HFFc6 (cell line): ENCODE measurements at places on chromosomes 6 and 20.
A peak's percentile ranks its signal among the peaks of the same experiment; 100 is the strongest.

DNA sequence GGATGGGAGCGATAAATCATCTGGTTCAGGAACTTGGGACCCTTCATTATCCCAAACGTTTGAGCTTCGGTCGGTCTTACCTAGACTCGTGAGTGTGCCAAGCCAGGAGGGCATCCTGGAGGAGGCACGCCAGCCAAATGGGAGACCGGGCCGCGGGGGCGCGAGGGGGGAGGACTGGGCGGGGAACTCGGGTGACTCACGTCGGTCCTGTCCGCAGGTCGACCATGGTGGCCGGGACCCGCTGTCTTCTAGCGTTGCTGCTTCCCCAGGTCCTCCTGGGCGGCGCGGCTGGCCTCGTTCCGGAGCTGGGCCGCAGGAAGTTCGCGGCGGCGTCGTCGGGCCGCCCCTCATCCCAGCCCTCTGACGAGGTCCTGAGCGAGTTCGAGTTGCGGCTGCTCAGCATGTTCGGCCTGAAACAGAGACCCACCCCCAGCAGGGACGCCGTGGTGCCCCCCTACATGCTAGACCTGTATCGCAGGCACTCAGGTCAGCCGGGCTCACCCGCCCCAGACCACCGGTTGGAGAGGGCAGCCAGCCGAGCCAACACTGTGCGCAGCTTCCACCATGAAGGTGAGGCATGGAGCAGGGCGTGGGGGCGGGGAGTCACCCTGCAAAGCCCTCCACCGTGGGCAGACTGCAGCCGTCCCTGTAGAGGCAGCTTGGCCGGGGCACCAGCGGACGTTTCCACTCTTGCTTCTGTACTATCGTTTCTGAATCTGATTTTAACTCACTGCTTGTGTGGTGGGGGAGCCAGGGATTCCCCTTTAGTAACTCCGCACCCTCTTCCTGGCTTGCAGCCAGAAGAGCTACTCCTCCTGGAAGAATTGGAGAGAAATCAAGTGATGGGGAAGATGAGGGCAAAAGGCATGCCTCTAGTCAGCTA, 2.7 kb downstream of the BMP2 start:
- no peak for DNase-seq

DNA sequence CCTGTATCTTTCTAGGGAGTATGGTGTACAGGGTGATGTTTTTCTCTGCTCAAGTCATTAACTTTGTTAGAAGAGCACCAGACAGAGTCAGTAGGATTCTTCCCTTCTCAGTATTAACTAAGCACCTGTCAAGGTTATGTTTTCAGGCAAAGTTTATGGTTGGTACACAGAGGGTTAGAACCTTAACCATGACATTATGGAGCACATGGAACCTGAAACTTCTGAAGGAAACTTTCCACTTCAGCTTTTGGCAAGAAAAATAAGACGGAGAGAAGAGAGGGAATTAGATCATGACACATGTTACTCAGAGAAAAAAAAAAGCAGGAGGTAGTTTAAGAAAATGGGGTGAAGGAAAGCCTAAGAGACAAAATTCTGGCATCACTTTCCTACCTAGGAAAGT, 112.9 kb upstream of the PDE7B start:
- DNase-seq: no peak

DNA sequence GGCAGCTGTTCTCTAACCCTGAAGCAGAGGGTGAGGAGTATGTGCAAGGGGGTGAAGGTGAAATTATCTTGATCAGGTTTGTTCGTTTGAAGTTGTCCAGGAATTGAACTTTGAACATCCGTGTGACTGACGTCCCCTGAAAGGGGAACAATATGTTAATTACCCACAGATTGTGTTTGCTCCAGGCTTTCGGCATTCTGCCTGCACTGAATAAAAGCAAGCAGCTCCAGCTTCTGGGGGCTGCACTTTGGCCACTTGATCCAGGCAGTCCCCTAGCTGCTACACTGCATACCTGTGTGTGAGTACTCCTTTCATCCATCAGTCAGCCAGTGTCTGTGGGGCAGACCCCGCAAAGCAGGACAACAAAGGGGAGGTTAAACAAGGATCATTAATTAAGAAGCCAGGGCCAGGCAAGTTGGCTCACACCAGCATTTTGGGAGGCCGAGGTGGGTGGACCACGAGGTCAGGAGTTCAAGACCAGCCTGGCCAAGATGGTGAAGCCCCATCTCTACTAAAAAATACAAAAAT, 104.8 kb upstream of the BTN3A2 start:
- DNase-seq: no peak

DNA sequence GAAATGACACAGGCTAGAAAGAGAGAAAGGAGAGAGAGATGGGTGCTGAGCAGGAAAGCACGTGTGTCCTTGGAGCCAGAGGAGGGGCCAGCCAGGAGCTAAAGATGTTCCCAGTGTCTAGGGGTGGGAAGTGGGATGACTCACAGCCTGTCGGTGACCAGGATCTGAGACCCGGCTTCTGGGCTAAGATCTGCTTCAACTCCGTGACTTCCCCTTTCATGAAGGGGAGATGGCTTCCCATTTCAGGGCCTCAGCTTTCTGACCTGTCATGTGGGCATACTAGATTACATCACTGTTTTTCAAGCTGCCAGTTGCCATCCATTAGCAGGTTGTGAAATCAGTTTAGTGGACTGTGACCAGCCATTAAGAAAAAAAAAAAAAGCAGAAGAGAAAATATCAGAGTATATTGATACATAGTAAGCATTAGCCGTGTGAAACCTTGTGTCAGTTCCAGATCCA, 5.4 kb downstream of the TGM3 start:
- peak; percentile 39 for DNase-seq

- DNase-seq: no peak
These were observed 1.4 kb downstream of the HLA-B start for GRCh38 chr6:31355583-31355948.

DNA sequence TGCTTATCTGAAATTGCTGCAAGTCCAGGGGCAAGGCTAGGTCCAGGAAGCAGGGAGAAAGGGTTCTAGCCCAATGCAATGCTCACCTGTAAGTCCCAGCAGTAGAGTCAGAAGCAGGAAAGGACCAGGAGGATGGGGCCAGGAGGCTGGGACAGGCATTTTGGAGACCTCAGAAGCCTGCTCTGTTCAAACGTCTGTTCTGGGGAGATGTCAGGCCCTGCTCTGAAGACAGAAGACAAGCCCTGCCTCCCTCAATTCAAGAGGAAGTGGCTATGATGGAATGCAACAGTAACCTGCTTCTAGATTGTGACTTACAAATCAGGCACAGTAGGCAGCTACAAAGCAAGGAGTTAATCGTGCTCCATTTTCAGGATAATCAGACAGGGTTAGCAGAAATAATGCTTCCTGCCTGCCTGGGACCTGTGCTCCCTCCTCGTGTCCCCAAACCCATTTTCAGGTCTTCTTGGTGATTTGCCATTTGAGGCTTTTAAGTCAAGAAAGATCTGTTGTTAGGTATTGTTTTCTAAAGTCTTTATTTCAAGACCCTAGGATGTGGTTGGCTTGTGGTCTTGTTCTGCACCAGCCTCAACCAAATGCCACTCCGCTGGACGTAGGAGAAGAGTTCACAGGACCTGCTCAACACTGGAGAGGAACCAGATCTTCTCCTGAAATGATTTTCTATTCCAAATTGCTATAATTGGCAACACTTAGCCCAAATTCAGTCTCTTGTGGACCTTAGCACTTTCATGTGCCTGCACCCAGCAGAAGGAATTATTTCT, at the start of gene SIRPG:
Gene SIRPG, minus strand, starts transcription at position 224 of the 779 bp plus-strand sequence. Its CDS starts 65 bp downstream, at position 159.
- no peak for DNase-seq

DNA sequence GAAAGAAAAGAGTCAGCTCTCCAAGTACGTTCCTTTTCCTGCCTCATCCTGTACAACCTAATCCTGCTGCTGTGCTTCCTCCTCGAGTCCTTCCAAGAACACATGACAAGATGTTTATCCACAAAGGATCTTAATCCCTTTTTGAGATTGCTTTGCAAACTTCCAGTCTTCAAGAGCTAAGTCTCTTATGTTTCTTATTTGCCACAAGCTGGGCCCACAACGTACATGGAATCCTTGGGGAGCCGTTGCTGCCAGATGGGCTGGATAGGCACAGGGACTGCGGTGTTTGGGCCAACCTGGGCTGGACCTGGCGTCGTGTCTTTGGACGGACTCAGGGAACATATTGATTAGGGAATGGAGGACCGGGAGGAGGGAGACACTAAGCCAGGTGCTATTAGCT, 79.7 kb upstream of the AFDN start:
- DNase-seq: no peak

DNA sequence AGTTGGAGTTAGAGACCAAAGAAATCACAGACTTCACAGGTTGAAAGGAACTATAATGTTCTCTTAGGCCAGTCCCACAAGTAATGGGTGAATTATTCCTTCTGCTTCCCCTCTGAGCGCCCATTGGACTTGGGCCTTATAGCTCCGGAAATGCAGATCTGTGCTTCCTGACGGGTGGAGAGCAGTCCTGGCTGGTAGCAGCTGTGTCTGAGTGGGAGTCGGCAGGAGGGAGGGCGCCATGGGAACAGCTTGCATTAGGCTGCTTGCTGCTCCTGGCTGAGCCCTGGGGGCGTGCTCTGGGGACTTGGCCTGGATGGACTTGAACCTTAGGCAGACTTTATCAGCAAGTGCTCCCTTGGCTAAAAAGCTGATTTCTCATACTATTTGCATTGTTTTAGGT, 18.4 kb upstream of the NUP153 start:
- DNase-seq: no peak

DNA sequence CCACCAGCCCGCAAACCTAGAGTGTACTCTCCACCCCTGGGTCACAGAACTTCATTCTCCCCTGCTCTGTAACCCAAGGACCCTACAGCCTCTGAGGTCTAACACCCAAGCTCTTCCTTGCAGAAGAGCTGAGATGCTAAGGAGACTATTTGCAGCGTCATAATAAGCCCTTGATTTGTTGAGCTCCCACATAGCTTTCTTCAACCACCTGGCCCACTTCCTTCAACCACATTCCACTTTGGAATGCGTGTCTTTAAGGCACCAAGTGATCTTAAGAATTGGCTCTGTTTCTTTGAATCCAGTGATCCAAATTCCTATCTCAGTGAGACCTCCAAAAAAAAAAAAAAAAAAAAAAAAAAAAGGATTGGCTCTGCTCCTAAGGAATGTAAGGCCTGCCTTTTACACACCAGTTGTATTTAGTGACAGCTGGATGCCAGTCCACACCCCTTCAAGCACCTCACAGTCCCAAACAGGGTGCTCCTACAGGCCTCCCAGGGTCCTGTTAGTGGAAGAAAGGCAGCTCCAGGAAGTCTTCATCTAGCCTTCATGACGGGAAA, 106.2 kb downstream of the UBE3D start:
- DNase-seq: peak; percentile 57

GRCh38 chr6:31246051-31246521, 25.8 kb downstream of the HLA-C start:
- DNase-seq: peak; percentile 81

DNA sequence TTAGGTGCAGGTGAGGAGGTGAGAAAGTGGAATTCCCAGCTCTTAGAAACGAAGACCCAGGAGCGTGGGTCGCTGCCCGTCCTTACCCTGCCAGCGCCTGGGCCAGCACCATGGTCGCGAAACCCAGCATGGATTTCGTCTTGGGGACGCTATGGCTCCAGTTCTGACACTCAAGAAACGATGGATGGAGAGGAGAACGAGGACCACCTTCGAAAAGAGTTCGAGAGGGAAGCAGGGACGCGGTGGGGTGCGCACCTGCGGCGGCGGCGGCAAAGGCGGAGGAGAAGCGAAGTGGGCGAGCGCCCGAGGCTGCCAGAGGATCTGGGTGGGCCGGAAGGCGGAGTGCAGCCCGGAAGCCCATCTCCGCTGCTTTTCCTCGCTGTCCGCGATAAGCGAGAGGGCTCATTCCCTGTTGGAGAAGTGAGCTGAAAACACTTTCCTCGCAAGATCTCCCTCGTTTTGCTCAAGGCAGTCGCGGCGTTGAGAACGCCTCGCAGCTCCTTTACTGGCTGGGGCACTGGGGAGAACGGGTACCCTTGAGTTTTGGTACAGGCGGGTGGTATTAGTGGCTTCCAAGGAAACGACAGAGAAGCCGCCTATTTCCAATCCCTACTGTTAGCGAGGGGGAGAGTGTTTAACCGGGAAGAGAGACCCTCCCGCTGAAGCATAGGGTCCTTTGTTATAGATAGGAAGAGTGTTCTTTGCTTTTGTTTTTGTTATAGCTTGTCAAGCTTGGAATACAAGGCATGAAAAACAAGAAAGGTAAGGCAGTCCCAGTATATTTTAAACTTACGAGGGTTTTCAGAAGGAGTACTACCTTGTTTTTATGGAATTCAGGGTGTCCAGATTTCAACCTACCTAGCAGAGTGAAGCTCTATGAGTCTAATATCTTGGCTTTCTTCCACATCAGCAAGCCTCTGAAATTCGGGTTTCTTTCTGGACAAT, 109.5 kb downstream of the TRIM27 start:
- DNase-seq: no peak

DNA sequence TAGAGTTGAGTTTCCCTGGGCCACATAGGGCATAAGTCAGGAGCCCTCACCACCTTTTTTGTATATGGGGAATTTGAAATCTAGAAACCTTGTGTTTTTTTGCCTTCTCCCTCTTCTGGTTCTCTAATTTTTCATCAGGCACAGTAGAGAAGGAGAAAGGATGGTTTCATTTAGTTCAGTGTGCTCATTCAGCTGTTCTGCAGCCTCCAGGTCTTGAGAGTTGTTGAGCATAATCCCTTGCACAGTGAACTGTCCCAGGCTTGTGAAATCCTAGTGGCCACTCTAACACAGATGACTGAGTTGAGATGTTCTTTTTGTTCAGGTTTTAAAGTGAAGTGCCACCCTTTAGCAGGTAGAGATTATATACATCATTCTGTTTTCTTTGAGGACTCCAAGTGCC, 183.5 kb downstream of the CDKAL1 start:
- DNase-seq: no peak

DNA sequence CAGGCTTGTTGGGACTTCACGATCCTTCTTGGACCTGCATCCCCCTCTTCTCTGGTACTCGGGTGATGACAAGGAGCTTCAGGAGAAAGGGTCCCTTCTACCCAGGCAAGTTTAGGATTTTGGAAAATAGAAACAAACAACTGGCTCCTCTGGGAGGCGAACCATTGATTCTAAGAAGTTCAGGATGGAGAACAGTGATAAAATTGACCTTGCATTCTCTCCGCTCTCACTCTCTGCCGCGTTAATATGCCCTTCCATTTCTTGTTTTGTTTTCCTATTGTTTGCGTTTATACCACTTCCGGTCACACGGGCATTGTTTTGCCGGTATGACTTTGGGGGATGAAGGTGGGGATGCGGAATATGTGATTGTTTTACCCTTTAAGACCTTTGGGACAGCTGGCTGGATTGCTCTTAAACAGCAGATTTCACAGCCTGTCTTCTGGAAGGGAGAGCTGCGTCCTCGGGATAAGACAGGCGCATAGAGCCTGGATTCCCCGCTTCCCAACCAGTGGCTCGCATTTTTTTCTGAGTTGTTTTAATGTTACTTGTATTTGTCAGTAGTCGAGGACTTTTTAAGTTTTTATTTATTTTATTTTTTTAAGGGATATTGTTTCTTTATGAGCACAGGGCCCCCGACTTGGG, 144.3 kb upstream of the ZNF184 start:
- peak; percentile 32 for DNase-seq
